Ammon's horn (tissue), 1 donor: ENCODE measurements at places on chromosomes 11 and 22.

DNA sequence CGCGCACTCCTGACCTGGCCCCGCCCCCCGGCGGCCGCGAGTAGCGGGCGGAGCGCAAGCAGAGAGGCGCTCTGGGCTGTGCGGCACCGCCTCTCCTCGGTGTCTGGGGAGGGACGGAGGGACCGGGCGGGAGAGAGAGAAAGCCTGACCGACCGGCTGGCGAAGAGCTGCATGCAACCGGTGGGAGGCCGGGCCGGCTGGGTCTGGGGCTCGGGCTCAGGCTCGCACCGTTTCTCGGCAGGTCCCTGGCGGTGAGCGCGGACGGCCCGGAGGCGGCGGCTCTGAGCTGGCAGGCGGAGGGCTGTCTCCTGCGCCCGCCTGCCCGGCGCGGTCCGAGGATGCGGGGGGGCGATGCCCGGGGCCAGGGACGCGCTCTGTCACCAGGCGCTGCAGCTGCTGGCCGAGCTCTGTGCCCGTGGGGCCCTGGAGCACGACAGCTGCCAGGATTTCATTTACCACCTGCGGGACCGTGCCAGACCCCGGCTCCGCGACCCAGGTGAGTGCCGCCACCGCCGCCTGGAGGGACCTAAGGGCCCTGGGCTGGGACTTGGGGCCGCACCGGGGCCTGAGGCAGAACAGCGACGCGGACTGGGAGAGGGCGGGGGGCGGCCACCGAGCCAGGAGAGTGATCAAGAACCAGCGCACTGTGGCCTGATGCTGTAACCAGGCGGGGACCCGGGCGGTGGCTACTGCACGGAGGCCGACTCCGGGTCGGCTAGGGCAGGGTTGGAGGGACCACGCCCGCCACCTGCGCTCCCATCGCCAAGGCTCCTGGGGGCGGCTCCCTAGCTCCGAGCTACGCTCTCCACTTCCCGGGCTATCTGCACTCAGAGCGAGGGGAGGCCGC, at the start of gene SYT9:
SYT9 (plus strand) TSS at position 69 of the 847 bp plus-strand sequence; CDS start at position 352, 283 bp downstream.
- DNase-seq, result peak; percentile 81

- no peak for DNase-seq
These were observed 105.3 kb downstream of the RCN1 start for GRCh38 chr11:32196137-32196536.

DNA sequence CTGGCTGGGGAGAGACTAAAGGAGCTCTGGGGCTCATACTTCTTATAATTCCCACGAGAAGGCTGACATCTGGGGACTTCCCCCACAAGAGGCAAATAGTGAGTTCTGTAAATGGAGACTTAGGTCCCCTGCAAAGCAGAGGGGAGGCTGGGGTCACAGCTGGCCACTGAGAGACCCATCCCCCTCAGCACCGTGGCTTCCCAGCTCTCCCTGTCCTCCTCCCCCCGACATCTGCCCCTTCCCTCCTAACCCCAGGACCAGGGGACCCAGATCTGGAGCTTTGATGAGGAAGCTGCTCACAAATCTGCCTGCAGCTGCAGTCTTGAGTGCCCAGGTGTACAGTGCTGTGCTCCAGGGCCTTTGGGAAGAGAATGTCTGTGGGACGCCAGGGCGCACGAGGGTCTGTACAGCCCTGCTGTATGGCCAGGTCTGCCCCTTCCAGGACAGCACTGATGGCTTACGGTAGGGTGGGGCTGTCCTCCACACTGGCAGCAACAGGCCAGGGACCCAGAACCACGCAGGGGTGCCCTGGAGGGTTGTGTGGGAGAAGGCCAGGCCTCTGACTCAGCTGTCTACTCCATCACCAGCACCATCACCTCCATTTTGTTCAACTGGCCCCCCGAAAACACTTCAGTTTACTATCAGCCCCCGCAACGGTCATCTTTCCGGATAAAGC, 1.1 kb downstream of the RGL4 start:
- DNase-seq, result no peak

DNA sequence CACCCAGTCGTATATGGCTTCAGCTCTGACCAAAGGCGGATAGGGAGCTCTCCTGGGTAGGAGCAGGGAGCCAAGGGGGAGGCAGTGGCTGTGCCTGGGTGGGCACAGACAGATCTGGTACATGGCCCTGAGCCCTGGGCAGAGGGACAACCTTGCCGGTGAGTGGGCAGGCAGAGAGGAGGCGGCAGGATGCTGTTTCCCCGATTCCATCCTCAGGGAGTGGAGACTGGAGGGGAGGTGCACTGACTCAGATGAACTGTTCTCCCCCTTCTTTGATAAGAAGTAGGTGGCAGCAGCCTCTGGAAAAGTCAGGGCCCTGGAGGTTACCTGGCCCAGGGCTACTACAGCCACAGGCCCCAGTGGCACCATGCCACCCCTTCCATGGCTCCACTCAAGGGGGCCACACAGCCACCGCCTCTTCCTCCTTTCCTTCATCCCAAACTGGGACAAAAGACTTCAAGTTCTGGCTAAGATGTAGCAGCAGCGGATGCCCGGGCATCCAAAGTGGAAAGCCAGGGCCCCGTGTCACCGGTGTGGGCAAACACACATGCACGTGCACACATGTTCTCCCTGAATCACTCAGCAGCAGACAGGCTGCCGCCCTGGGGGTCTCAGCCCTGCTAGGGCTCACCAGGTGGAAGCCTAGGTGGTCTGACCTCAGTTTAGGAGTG, 13.4 kb downstream of the CXCR5 start:
- DNase-seq, result no peak

DNA sequence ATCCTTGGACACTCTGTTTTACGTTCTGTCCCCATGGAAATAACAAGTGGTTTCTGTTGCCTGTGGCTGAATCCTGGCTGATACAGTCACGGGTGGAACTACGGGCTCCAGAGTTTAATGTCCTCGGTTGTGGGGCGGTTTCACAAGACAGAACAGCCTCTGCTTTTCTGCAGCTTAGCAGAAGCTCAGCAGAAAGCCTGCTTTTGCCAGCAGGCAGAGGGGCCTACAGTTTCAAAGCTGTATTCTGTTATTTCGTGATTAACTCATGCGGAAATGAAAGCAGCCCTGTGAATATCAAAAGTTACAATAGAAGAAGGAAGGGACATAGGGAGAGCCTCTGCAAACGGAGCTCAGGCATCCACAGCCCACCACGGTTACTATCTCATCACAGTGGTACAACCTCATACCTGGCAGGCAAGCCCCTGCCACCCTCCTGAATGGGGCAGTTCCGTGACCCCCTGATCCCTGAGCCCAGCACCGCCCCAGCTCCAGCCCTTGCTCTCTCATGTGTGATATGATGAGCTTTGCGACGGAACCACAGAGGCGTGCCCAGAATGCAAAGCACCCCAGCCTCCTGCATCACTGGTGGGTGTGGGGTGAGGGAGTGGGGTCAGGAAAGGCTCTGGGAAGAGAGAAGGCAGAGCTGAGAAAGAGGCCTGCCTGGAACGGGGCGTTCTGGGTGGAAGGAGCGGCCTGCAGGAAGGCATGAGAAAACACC, 360.6 kb downstream of the BRD1 start:
- DNase-seq, result no peak

DNA sequence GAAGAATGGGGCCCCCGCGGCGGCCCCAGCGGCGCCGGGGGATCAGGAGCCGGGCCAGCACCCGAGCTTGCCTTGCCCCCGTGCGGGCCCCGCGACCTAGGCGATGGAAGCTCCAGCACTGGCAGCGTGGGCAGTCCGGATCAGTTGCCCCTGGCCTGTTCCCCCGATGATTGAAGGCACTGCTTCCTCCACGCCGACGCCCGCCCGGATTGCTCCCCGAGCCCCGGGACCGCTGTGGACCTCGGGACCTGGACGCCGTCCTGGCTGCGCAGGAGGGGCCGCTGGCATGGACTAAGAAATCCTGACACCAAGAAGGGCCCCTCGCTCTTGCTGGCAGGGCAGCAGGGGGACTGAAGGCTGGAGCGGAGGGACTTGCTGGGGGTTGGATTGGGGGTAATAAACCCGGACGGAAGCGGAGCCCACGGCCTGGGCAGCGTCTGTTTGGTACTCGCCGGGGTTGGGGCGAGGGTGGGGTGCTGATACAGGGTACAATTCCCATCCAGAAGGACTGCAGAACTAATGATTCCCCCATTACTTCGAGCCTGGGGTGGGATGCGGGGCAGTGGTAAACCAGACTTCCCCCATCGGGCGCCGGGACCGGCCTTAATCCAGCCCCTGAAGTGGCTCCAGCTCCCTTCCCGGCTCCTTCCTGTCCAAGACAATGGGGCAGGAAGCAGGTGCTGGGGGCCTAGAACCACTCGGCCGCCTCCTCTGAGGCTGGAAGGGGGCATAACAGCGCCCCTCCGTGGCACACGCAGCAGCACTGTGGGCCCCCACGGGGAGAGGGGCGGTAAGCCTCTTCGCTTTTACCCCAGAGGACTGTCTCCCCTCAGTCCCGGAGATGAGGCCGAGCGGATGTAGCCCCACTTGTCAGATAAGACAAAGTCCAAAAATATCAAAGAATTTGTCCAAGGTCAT, 1.0 kb downstream of the CCDC85B start:
- no peak for DNase-seq

- no peak for DNase-seq
These were observed 15.0 kb downstream of the MRTFA start for GRCh38 chr22:40621309-40622151.

DNA sequence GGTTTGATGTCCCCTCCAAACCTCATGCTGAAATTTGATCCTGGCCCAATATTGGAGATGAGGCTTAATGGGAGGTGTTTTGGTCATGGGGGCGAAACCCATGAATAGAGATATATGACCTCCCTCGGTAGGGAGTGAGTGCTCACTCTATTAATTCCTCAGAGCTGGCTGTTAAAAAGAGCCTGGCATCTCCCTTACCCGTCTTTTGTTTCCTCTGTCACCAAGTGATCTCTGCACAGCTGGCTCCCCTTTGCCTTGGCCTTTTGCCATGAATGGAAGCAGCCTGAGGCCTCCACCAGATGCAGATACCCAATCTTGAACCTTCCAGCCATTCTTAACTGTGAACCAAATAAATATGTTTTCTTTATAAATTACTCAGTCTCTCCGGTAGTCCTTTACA, 4.5 kb upstream of the CCDC81 start:
- no peak for DNase-seq
